HFFc6 (cell line): ENCODE measurements at places on chromosomes 7 and 10. TPM values are rescaled to one million over a fixed set of nuclear protein-coding genes. Genes with fewer than 3 reads are reported as not detected.

The CNOT4 gene
- 23.2 to 25.4 TPM (median 23.5 TPM) in 3 replicates for total RNA-seq

The NPY gene
- total RNA-seq = not detected in 2 replicates

The MRLN gene
- not detected in 2 replicates for total RNA-seq

The GNGT1 gene
- total RNA-seq = not detected in 3 replicates

The SPDYE8 gene
- total RNA-seq = not detected in 3 replicates

The ADK gene
- 74.6 to 88.2 TPM (median 79.4 TPM) in 3 replicates for total RNA-seq

DNA sequence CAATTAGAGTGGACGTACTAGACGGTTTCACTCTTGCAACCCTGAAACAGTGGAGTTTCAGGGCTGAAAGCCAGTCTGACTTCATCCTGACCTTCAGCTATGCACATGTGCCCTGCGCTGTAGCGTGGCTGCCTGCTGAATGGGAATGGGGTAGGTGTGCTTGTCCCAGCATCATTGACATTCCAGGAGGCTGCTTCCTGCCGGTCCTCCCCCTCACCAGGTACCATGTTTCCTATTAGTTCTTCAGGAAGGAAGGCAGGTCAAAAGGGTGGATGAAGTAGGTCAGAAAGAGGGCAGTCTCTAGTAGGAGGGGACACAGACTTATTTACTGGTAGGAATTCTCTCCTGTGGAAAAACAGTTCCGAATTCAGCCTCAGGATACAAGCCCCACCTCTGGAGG, 551.8 kb upstream of the GALNT17 start:
- no peak for DNase-seq

DNA sequence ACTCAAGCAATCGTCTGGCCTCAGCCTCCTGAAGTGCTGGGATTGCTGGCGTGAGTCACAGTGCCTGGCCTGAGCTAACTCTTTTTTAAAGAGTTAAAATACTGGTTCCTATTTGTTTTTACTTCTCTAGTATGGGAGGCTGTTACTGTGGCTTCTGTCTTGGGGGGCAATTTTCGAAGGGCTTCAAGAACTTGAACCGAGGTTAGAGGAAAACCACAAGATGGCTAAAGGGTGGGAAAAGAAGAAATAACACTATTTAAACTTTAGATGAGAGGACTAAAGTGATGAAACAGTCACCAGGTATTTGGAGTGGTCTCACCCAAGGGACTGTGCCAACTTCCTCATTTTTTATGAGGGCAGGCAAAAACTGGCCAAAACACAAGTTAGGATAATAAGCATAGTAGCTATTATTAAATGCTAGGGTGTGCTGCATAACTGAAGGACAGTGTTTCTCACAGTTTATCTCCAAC, 17.8 kb downstream of the MET start:
- DNase-seq = peak; percentile 33

GRCh38 chr10:121469797-121470606, 128.2 kb downstream of the FGFR2 start:
- no peak for DNase-seq

DNA sequence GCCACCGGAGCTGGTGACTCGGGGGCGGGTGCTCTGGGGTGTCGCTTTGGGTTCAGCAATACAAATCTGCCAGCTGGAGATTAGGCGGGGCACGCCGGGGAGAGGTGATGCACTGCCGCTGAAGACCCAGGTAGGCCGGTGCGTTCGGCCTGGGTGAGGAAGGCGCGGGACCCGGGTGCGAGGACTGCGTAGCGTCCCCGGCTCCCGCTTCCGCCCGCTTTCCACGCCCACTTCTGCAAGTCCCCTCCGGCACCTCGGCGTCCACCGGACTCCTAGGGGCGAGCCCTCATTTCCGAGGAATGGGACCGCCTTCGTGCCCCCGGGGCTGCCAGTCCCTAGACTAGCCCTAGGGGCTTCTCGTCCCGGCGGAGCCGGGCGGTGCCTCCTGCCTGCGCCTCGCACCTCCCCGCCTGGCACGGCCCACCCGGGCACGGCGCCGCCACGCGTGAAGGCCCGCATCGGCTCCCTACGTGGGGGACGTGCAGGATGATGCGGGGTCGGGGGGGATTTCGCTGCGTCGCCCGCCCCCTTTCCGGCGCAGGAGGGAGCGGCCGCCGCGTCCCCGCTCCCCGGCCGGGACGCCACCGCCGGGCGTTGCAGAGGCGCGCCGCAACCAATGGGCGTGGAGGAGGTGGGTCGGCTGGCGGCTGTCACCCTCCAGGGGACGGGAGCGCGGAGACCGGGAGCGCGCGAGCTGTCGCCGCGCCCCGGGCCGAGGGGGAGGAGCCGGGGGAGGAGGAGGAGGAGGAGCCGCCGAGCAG, 40.0 kb downstream of the HK1 start:
- peak; percentile 77 for DNase-seq

GRCh38 chr10:31762316-31762715, 166.3 kb downstream of the ARHGAP12 start:
- DNase-seq = no peak

DNA sequence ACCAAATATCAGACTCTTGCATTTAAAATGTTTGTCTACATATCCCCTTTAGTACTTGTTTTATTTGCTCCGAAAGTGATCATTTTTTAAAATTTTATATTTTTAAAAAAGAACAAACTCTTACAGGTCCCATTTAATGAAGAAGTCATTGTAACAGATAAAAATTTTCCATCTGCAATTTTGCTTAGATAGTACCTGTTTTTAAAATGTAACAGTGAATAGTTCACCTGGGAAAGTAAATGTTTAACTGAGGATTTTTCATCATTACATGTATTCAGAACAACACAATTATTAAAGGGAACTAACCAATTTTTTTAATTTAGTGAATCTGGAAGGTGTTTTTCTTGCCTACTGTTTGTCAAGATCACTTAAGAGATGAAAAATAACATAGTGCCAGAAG, 1099.5 kb upstream of the PHF14 start:
- no peak for DNase-seq

DNA sequence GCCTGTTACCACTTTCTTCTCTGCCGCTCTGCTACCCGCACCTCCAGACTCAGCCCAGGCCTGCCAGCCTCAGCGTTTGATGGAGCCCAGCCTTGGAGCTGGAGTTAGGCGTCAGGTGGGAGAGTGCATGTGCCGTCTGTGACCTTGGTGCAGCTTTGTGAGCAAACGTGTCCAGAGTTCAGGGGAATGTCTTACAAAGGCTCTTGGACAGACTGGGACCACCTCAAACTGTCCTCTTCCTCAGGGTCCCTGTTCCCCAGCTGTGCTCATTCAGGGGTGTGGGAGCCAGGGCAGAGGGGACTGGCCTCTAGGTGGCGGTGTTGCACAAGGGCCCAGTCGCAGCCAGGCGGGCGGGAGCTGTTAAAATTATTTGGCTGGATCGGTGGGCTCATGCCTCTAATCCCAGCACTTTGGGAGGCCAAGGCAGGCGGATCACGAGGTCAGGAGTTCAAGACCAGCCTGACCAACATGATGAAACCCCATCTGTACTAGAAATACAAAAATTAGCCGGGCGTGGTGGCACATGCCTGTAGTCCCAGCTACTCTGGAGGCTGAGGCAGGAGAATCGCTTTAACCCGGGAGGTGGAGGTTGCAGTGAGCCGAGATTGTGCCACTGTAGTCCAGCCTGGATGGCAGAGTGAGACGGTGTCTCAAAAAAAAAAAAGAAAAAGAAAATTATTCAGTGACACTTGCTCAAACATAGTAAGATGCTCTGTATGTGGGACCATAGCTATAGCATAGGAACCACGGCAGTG, 89.2 kb downstream of the ADCY1 start:
- no peak for DNase-seq

DNA sequence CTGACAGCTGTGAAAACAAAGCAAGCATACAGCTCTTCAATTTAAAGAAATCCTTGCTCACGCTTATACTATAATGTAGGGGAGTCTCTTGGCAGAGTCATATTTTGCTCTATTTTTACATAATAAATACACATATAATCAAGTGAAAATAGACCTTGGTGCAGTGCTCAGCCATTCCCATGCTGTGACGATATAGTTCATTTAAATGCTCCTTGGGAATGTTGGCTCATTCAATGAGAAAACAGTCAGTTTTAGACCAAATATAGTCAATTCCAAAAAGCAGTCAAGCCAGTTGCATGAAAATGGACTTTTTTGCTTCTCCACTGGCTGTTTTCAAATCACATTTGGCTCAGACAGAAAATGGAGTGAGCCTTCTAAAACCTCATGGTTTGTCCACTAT, 587.4 kb downstream of the SUGCT start:
- no peak for DNase-seq

DNA sequence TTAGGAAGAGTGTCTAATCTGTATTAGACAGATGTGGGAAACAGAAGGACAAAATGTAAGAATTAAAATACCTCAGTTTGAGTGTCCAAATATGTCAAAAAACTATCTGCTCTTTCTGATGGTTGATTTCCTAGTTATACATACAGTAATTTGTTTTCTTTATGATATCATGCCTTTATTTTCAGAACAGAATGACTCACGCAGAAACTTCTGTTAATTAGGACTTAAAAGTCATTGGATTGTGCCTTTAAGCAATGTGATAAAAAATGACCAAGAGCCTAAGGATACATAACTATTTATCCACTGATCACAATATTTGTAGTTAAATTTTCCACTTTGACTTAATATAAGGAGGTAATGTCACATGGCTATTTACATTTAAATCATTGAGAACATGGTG, 206.7 kb upstream of the PTPRZ1 start:
- DNase-seq = no peak

DNA sequence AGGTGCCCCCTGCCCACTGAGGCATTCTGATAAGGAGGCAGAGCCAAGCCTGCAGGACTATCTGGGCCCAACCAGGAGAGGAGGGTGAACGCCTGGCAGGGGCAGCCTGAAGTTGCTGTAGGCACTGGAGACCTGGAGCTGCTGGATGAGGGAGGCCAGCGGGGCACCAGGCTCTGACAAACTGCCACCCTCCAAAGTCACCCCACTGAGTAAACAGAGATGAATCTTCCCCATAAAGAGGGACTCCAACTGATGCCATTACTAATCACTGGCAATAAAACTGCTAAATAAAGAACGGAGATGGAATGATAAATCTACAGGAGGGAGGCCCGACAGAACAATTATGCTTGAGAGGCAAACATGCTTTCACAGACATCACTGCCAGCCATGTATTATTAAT, 44.2 kb downstream of the DRGX start:
- DNase-seq = no peak

DNA sequence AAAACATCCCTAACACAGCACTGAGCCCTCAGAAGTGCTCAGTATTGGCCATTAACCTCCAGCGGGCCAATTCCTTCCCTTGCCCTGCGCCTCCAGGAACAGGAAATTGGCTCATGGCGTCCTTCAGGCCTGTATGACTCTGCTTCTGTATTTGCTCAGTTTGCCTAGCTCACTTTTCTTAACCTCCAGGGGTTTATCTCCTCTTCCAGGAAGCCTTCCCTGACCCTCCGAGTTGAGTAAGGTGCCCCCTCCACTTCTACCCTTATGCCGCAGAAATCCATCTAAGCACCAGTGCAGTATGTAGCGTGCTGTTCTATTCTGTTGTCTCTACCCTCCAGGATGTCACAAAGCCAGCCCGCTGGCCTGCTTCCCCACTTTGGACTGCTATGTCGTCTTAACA, 1.1 kb upstream of the SFXN4 start:
- no peak for DNase-seq

- DNase-seq = no peak
Measured at GRCh38 chr7:125644109-125644508, 714.5 kb upstream of the POT1 start.

- no peak for DNase-seq
Measured at GRCh38 chr7:84372712-84373111, 178.1 kb upstream of the SEMA3A start.

DNA sequence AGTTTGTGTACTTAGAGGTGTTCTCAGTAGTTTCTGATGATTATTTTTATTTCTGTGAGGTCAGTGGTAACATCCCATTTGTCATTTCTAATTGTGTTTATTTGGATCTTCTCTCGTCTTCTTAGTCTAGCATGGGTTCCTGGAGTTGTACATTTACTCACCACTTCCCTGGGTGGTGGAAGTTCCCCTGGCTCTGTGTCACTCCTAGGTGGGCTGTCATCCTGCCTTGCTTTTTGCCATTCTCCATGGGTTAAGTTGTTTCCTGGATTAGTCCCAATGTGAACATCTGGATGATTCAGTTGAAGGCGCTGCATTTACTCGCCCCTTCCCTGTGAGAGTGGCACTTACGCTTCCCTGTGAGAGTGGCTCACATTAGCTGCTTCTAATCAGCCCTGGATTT, 48.2 kb downstream of the GSAP start:
- DNase-seq = no peak

DNA sequence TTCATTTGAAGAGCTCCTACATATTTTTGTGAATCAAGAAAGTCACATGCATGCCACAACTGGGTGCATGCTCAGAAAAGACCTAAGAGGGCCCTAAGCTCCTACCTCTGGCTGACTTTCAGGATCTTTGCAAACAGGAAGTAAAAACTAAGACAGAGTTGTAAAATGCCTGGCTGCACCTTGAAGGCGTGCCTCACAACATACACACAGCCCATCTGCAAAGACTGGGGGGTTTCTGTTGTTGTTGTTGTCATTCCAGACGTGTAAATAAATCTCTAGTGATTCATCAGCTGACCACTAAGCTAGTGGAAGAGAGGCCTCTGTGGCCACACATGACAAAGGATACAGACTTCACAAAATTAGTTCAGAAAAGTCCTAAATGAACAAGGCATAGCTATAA, 31.8 kb downstream of the SMURF1 start:
- peak; percentile 35 for DNase-seq

DNA sequence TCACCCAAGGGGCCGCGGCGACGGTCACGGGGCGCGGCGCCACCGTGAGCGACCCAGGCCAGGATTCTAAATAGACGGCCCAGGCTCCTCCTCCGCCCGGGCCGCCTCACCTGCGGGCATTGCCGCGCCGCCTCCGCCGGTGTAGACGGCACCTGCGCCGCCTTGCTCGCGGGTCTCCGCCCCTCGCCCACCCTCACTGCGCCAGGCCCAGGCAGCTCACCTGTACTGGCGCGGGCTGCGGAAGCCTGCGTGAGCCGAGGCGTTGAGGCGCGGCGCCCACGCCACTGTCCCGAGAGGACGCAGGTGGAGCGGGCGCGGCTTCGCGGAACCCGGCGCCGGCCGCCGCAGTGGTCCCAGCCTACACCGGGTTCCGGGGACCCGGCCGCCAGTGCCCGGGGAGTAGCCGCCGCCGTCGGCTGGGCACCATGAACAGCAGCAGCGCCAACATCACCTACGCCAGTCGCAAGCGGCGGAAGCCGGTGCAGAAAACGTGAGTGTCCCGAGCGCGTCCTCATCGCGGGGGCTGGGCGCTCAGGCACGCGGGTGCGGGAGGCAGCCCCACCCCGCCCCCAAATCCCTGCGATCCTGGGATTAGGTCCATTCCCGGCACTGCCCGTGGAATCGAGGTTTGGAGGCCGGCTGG, 509 bp downstream of the AHR start:
- DNase-seq = no peak

- no peak for DNase-seq
Measured at GRCh38 chr10:131556061-131556896, 244.8 kb upstream of the TCERG1L start.

GRCh38 chr7:50721661-50722259, 60.9 kb downstream of the GRB10 start:
- DNase-seq = no peak

- no peak for DNase-seq
Measured at GRCh38 chr10:78846760-78847159, 222.0 kb upstream of the ZMIZ1 start.
